ENCODE measurements at places on chromosomes 6 and 20. TPM values are rescaled to one million over a fixed set of nuclear protein-coding genes. Genes with fewer than 3 reads are reported as not detected.

The MCCD1 gene
- not detected for total RNA-seq

DNA sequence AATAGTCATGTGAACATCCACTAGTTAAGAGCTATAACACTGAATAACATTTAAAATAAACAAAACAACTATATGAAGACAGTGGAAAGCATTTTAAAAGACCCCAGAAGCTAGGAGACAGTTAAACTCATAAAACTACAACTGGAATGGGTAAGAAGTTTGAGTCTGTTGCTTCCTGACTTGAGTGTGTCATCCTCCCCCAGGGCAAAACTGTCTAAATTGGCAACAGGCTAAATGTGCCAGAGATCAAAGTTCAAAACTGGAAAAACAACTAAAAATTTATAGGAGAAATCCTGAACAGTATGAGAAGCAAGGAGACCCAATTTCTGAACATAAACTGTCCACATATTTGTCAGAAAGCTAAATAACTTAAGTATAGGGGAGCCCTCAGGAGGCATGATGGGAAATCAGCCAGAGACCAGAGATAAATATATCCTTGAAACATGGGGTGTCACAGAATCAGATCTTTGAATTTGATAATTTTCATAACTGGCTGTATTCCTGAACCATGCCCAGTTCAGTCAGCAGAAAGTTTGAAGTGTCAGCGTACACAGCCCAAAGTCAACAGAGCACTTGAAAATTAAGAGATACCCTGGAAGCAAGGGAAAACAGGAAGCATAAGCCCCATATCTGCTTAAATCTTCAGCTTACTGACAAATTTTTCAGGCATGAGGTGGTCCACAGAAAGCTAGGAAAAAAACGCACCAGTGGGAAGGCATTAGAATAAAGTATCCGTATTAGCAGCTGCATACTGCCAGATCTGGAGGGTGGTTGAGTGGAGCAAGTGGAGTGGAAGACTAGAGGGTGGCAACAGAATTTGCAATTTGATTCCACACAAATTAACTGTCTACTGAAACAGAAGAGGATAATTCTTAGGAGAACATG lies 516.1 kb upstream of the MAN1A1 start:
- no peak for DNase-seq

DNA sequence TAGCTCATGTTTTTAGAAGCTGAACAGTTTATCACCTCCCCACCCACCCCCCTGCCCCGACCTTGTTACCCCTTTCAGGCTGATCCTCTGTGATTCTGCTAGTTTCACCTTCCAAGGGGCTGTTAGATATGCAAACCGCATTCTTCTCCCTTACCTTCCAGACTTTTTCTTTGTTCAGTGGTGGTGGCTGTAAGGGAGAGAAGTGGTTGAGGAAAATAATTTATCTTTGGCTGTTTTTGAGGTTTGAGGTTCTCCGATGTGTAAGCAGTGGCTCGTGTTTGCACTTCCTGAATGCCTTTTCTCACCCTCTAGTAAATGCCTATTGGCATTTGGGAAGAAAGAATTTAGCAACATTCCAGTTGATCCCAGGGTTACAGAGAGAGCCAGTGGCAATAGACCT lies 69.4 kb upstream of the KCNG1 start:
- DNase-seq, result no peak

DNA sequence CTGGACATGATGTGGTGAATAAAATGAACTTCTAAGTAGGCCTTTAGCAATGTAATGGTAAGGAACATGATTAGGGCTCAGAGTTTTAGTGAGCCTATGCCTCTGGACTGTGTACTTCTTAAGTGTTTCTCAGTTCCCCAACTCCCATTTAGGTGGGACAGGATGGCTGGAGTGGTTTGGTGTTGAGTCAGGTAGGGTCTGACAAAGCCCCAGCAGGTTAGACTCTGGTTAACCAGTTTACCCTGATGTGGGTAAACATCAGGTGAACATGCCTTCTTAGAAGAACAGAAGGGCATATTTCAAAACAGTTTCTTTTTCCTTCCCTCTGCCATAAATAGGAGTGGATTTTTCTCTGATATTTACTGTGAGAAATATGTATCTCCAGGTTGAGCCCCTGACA lies 1548.7 kb downstream of the GRIK2 start:
- DNase-seq, result no peak

The NUP43 gene
- total RNA-seq, result 26.8 TPM

The ADGRF1 gene
- total RNA-seq, result not detected

The TAGAP gene
- total RNA-seq, result under 0.01 TPM

- no peak for DNase-seq
Measured at GRCh38 chr6:2622671-2623070, 128.1 kb downstream of the MYLK4 start.

GRCh38 chr6:1547785-1548184 lies 61.9 kb upstream of the FOXC1 start:
- no peak for DNase-seq

- no peak for DNase-seq
Measured at GRCh38 chr6:11538052-11538818, 686 bp downstream of the TMEM170B start.

DNA sequence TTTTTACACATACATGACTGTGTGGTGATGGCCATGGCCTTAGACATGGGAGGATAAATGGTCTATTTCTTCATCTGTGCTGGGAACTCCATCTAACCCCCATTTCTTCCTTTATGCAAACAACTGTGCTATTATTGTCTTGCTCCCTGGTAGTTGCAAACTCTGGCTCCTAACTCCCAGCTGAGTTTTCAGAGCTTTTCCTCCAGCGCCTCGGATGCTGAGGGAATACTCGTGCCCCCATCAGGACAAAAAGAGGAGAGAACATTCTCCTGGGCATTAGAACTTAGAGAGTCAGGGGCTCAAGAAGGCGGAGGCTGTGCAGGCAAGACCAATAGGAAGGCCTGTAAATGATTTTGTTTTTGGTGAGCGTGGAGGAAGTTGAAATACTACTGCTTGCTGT lies 2.1 kb downstream of the DAAM2 start:
- DNase-seq, result no peak

GRCh38 chr20:30486103-30486478 lies 771.4 kb upstream of the DEFB115 start:
- no peak for DNase-seq

DNA sequence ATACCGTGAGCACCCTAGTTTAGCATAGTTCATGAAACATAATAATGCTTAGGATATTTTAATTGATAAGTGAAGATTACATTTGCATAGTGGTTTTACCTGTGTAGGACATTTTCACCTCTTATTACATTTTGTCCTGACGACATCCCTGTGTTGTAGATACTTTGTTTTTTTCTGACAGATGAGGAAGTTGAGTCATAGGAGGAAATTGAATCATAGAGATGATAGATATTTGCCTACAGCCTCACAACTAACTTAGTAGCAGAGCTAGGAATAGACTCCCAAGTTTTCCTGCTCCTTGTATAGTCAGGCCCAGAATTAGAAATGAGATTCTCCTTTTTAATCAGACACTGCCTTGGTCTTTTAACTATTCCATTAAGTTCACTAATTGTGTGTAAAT lies 100.5 kb upstream of the SUPT3H start:
- peak; percentile 81 for DNase-seq

DNA sequence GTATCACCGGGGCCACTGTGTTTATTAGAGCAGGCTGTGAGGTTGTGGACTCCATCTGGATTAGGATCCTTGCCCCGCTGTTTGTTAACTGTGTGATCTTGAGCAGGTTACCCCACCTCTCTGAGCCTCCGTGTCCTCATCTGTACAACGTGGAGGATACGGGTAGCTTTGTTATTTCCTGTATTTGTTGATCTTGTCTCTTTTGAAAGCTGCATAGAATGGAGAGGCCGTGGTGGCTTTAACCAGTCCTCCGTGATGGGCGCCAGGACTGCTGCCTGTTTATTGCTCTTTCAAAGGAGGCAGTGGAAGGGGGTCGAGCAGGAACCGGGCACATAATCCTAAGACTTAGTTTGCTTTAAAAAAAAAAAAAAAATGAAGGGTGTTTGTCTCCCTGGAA lies 22.9 kb downstream of the BCAS4 start:
- no peak for DNase-seq

DNA sequence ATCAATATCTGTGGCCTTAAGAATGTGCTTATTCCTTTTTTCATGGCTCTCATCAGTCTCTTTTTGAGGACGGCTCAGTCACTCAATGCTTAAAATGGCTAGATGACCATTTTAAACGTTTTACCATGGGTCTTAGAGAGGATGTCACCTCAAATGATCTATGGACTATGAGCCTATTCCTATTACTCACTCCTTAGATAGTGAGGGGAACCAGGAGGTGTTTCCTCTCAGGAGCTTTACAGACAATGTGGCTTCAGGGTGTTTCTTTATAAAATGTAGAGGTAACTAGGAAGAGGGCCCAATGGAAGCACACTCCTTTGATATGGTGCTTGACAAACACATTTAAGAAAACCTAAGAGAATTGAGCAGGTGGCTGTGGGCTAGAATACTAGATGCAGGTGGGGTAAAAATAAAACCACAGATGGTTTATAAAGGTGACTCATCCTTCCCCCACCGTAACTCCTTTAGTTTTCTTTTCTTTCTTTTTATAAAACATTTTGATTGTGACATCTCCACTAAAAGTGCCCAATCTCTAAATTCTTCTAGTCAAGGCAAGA lies 1.5 kb upstream of the TMEM200A start:
- no peak for DNase-seq

The CRYBG1 gene
- 7.6 TPM for total RNA-seq

Measured in dermis microvascular lymphatic vessel endothelial cell (primary cell).